ENCODE measurements at places on chromosomes 3 and 15.

- DNase-seq = no peak
Observed at GRCh38 chr15:68469162-68470048, 37.4 kb upstream of the ITGA11 start.

DNA sequence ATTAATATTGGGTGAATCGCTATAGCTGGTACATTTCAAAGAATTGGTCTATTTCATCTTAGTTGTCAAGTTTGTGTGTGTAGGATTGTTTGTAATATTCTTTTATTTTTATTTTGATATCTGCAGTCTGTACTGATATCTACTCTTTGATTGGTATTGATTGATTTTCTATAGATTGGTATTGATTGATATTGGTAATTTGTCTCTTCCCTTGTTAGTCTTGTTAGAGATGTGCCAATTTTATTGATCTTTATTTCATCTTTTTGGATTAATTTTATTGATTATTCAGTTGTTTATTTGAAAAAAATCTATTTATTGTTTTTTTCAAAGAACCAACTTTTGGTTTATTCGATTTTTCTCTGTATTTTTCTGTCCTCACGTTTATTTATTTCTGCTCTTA lies 61.4 kb downstream of the TM2D3 start:
- no peak for DNase-seq

DNA sequence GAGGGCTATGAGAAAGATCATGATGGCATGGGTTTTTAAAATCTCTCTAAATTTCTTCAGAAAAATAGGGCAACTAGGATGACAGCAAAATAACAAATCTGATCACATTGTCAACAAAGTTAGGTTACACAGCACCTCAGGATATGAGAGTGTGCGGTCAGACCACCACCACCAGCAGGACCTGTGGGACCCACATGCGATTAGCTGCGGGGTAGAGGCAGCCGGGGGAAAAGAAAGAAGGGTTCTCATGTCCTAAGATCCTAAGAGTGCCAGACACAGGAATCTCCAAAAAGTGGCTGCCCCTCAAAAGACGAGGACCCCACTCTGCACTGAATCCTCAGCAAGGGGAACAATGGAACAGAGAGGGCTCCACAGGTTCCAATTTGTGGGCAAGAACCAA lies 15.6 kb downstream of the CHRNA3 start:
- DNase-seq = no peak

- no peak for DNase-seq
Observed at GRCh38 chr3:100882571-100882984, 110.6 kb downstream of the ABI3BP start.

GRCh38 chr15:27086805-27087204 lies 115.8 kb downstream of the GABRG3 start:
- no peak for DNase-seq

DNA sequence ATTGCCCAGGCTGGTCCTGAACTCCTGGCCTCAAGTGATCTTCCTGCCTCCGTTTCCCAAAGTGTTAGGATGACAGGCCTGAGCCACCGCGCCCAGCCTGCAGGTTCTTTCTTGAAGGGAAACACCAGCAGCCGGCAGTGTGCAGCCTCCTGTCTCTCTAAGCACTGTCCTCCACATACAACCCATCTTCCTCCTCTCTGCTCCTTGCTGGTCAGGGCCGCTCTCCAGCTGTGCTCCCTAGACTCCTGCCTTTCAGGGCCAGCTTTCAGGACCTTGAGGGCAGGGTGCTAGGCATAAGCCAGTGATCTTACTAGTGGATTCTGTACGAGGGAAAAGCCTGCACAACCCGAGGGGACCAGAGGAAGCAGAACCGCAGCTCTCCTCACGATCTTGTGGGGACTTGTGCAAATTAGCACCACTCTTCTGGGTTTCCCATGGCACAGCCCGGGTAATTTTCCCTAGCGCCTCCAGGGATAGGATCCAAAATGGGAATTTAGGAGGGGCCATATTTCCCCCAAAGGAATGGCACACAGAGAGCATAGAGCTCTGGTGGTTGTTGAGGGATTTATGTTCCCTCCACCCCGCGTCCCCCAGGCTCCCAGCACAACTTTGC lies 18.2 kb upstream of the CORO2B start:
- no peak for DNase-seq

GRCh38 chr15:50046867-50047266 lies 72.2 kb downstream of the ATP8B4 start:
- DNase-seq = no peak

DNA sequence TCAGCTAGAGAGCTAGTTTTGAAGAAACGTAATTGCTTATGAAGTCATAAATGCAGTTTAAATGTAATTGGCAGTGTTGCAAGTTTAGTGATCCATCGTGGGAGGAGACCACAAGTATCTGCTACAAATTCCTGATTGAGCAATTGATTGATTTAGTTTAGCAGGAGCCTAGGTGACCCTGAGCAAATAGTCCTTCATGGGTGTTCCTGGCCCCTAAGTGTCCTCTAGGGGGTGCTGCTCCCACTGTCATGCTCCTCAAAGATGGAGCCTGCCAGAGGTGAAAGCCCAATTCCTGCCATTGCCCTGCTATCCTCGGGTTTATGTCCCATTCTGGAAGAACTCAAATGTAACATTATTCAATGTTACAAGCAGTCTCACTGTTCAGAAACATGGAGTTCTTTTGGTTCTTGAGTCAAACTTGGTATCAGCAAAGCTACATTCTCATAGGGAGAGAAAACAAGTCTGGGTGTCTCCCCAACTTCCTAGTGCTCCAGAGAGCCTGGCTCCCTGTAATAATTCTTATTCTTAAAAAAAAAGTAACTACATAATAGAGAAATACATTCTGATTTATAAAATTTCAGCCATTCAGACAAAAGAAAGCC lies 29.8 kb upstream of the SENP5 start:
- peak; percentile 44 for DNase-seq

GRCh38 chr3:143383421-143383820 lies 263.9 kb downstream of the CHST2 start:
- DNase-seq = no peak

DNA sequence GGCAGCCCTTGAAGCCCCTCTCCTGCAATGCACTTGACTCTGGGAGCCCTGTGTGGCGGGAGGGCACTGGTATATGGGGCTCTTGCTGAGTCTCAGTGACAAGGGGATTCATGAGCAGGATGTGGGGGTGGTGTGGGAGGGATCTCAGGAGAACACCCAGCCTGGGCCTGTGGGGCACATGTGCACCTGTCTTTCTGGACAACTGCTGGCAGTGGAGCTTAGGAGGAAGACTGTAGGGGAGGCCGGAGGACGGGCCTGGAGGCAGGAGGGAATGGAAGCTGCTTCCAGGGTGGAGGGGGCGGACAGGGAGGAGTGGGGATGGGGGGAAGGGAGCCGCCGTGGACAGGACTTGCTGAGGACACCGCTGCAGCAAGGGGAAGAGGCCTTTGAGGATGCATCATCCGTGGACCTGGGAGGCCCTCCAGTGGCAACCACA lies 10.8 kb upstream of the SNRPA1 start:
- DNase-seq = no peak

- DNase-seq = no peak
Observed at GRCh38 chr15:77540312-77541060, 92.2 kb downstream of the LINGO1 start.

GRCh38 chr3:129050556-129051295 lies 9.9 kb upstream of the GP9 start:
- DNase-seq = no peak

GRCh38 chr15:88954431-88955277 lies 41.5 kb upstream of the MFGE8 start:
- DNase-seq = no peak

DNA sequence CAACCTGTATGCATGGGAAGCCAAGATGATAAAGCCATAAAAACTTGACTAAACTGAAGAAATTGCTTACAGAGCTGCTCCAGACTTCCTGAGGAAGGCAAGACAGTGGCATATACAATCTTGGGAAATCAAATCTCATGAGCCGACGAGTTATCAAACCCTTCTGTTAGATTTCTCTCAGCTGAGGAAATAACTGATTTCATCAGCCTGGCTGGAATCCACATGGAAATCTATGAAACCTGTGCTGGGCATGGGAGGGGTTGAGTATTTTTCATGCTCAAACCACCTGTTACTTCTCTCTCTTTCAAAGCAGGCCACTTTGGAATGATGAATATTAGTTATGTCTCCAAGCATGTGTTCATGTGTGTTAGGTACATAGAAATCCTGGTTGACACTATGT lies 727.7 kb downstream of the FHIT start:
- DNase-seq = no peak

DNA sequence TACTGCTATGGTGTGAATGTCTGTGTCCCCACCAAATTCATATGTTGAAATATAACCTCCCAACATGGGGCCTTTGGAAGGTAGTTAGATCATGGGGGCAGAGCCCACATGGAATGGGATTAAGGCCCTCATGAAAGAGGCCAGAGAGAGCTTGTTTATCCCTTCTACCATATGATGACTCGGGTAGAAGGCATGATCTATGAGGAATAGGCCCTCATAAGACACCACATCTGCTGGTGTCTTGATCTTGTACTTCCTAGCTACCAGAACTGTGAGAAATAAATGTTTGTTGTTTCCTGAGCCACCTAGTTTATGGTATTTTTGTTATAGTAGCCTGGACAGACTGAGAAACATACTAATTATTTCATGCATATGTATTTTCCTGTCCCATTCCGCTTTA lies 51.9 kb downstream of the WWTR1 start:
- DNase-seq = no peak

DNA sequence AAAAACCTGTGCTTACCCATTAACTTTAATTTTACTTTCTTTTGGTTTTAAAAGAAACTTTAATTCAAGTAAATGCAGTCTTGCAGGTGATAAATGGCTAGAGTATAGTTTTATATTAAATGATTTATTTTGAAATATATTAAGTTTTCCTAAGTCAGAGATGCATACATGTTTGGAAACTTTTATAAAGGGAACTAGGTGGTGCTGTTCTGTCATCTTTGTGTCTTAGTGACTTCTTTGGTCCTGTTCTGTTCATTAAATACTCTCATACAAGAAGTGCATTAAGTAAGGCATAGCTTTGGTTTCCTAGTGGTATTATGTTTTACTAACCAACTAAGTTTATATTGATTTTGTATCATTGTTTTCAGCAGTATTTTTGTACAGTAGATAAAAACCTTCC lies 15.6 kb downstream of the CADM2 start:
- no peak for DNase-seq

- DNase-seq = no peak
Observed at GRCh38 chr3:180311242-180311641, 274.5 kb upstream of the PEX5L start.

- DNase-seq = no peak
Observed at GRCh38 chr3:23372285-23372684, 169.2 kb downstream of the UBE2E2 start.

- no peak for DNase-seq
Observed at GRCh38 chr15:39874890-39875549, 45.0 kb downstream of the GPR176 start.

DNA sequence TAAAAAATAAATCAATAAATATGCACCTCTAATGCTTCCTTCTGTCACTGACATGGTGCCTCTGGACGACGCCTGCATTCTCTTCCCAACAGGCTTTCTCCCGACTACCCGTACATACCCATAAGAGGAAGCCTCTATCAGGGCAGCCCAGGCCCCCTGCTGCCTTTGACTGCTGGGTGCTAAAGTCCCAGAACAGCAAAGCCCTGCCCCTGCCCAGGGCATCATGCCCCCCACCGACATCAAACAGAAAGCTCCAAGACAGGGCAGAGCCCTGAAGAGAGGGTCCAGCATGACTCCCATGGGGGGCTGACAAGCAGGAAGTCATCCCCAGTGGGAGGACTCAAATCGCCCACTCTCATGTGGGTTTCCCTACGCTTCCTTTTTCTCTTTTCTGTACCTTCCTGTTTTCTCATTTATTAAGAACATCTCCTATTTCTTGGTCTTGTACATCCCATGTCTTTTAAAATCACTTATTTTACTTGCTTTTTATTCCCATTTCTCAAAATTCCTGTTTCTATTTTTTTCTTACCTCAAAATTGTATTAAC lies 23.4 kb downstream of the XPC start:
- no peak for DNase-seq

- DNase-seq = no peak
Observed at GRCh38 chr3:155664925-155665695, 79.8 kb downstream of the PLCH1 start.

- no peak for DNase-seq
Observed at GRCh38 chr3:100454677-100455076, 37.7 kb upstream of the TMEM45A start.

DNA sequence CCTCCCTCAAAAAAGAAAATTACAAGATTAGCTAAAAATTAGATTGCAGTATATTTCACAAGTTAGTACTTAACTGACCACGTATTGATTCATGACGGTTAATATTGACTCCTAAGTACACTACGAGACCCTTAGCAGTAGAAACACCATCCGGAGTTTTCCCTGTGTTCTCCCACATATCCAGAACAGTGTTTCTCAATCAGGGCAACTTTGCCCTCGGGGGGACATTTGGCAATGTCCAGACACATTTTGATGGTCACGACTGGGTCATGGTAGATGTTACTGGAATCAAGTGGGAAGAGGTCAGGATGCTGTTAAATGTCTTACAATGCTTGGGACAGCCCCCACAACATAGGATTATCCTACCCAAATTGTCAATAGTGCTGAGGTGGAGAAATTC lies 40.7 kb upstream of the LIPC start:
- DNase-seq = no peak

DNA sequence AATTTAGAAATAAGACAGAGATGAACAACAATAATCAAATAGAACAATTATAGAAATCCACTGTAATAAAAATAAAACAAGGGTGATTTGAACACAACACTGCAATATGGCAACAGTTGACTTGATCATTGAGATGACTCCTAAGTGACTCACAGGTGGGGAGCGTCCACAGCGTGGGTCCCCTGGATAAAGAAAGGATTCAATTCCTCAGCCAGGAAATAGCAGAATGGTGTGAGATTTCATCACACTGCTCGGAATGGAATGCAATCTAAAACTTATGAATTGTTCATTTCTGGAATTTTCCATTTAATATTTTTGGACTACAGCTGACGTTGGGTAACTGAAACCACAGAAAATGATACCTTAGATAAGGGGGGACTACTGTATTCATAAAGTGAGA lies 82.0 kb downstream of the CNTN3 start:
- DNase-seq = no peak

GRCh38 chr15:67480741-67481140 lies 40.2 kb upstream of the C15orf61 start:
- DNase-seq = no peak

- no peak for DNase-seq
Observed at GRCh38 chr15:45869034-45869668, 234.3 kb downstream of the SQOR start.

GRCh38 chr3:139794469-139795265 lies 116.9 kb upstream of the NMNAT3 start:
- no peak for DNase-seq

GRCh38 chr3:14397940-14398796 lies 4.2 kb upstream of the SLC6A6 start:
- no peak for DNase-seq

DNA sequence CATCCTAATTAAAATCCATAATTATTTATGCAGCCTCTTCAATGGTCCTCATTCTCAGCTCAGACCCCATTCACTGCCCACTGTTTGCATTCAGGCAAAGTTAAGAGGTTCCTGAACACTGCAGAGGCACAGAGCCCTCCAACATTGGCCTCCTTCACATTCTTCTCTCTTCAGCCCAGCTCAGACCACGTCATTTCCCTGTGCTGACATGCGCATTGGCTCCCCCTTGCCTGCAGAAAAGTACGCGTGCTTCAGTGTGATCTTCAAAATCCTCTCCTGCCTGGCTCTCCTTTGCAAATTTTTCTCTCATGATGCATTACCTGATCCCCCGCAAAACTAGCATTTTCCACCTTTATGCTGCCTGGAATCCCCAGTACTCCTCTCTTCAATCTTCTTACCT lies 552.3 kb downstream of the NTRK3 start:
- no peak for DNase-seq

- DNase-seq = no peak
Observed at GRCh38 chr15:101646672-101647071, 5.5 kb downstream of the TM2D3 start.

- DNase-seq = no peak
Observed at GRCh38 chr3:64332459-64333350, 107.4 kb upstream of the PRICKLE2 start.
